Epithelial cell of prostate (primary cell): ENCODE measurements at places on chromosomes 5 and 9.

DNA sequence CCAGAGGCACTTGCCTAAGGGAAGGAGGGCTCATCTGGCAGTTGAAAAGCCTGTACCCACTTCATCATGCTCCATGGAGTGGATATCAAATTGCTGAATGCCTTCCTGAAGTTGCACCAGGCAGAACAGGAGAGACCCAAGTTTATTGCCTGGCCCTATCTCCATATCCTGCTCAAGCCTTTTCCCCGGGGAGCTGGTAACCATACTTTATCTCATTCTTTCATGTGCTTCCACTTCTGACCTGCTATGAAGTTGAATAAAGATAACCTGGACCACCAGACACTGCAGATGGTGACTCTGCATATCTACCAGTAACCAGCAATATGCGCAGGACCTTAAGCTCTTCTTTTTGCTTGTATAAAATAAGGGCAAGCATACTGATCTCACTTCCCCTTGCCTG is 1397.5 kb upstream of the CDH6 start:
- DNase-seq, result no peak

DNA sequence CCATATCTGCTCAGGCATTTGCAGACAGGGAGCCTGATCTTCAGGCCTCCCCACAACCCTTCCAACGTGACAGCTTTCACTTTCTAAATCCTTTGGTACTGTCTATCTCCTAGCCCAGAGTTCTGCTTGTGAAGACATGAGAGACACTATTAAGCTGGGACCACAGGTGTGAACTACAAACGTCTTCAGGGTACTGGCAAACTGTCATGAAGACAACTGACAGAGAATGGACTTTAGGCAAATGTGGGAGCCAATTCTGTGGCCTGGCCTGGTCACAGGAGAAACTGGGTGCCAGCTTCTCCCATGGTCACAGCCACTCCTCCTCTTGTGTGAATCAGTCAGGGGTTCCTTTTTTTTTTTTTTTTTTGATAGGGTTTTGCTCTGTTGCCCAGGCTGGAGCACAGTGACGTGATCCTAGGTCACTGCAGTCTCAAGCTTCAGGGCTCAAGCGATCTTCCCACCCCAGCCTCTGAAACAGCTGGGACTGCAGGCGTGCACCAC is 10.4 kb downstream of the TRIM14 start:
- DNase-seq, result no peak

DNA sequence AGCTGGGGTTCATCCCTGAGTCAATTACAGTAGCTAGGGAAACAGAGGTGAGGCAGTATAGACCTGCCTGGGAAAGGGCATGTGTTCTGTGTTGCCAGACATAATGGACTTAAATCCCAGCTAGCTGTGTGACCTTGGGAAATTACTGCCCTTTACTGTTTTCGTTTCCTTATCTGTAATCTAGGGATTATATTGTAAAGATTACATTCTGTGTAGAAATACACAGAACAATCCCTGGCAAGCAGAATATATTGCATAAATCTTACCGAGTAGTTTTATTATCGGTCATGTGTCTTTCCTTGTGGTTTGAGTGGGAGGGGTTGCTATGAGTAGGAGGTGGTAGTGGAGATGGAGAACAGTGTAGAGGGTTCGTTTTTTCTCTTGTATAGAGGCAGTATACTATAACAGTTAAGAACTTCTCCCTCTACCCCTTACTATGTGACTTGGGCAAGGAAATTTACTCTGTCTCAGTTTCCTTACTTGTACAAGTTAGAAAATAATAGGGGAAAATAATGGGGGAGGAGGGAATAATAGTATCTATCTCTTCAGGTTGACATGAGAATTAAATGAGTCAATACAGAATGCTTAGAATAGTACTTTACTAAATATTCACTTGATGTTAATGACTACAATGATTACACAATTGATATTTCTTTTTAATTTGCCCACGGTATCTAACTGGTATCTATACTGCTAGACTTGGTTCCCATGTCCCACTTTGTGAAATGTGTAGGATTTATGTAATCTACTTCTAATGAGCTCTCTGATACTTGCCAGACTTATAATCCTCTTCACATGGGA is 7.1 kb upstream of the DMXL1 start:
- DNase-seq, result no peak

- DNase-seq, result no peak
Observed at GRCh38 chr9:105633411-105633810, 28.8 kb upstream of the TAL2 start.

DNA sequence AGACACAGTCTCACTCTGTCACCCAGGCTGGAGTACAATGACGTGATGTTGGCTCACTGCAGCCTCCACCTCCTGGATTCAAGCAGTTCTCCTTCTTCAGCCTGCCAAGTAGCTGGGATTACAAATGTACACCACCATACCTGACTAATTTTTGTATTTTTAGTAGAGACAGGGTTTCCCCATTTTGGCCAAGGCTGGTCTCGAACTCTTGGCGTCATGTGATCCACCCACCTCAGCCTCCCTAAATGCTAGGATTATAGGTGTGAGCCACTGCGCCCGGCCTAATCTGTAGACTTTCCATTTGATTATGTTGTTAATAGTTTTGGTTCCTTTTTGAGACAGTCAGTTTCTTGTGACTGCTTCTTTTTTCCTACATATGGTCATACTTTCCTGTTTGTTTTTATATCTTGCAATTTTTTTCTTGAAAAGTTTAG is 31.0 kb downstream of the MTREX start:
- no peak for DNase-seq

GRCh38 chr5:178866946-178867345 is 7.2 kb downstream of the ZNF354B start:
- DNase-seq, result no peak

GRCh38 chr5:143494162-143494561 is 90.7 kb upstream of the NR3C1 start:
- DNase-seq, result peak; percentile 51

DNA sequence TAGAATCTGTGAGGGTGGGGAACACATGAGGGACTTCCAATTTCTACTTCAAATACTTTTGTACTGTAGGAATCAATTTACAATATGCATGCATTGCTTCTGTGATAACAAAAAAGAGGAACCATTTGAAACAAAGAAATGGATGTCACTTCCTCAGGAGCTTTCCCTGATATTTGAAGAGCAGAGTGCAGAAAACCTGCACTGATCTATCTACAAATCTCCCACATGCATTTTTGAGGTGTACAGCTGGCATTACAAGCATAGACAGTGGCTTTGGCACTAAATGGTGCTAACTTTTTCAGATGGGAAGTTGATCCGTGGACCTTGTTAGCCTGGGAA is 27.7 kb downstream of the YIPF5 start:
- no peak for DNase-seq

- DNase-seq, result no peak
Observed at GRCh38 chr5:103441523-103441922, 121.1 kb downstream of the NUDT12 start.

DNA sequence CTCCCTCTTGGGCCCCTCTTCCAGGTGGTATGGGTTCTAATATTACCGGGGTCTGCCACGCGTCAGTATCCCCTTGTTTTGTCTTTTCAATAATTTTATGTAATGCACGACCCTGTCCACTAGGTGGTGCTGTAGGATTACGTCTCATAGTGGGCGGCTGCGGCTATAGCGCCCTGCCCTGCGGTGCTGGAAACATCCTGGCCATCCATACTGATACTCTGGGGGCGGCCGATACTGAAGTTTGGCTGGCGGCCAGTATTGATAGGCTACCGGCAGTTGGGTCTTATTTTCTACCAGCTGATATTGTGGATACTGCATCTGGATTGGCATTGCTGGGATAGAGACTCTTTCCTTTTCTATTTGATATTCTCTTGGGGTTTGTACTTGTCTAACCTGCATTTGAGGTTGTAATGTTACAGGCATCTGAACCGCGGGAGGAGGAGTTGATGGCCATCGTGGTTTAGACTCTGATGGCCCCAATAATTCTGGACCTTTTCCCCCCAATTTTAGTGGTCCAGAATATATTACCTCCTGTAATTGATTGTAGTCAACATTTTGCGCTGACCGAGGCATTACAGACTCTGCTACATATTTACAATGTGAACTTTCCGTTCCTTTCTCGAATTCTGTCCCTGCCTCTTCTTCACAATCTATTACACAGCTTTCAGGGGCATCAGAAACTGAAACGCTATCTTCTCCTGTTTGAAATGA is 3.3 kb upstream of the TMEM141 start:
- DNase-seq, result no peak

GRCh38 chr5:40402007-40402364 is 277.7 kb upstream of the PTGER4 start:
- DNase-seq, result peak; percentile 27

DNA sequence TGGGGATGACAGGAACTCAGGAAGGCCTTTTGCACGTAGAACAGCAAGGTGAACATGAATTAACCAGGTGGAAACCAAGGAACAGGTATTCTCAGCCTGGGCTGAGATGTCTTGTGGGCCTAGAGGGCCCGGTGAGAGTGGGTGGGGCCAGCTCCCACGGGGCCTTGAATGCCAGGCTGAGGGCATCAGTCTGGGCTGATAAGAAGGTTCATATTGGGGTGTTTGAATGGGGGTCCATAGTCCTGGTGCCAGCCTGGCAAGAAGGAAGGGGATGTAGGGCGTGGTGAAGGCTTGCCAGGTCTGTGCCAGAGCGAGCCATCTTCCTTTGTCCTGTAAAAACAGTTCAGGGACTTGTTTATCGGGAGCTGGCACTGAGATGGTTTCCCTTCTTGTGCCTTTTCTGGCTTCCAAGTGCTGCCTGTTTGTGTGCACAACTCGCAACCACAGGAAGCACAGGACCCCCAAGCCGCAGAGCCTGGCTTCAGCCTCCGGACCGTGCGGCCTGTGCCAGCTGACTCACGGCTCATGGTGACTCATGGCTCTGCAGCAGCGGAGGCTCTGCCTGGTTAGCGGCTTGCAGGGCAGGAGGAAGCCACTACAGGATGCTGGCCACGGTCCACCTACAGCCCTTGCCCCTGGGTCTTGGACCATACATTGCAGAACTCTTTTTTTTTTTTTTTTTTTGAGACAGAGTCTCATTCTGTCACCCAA is 2.4 kb downstream of the CARD19 start:
- DNase-seq, result peak; percentile 66
